Activated gamma-delta T cell treated with anti-CD3 and anti-CD28 coated beads, Interleukin-2, amount 50 U/mL, for 16 hours (primary cell): ENCODE measurements at places on chromosomes 12 and 14.

- no peak for DNase-seq
Measured at GRCh38 chr12:11827091-11828061, 177.9 kb downstream of the ETV6 start.

DNA sequence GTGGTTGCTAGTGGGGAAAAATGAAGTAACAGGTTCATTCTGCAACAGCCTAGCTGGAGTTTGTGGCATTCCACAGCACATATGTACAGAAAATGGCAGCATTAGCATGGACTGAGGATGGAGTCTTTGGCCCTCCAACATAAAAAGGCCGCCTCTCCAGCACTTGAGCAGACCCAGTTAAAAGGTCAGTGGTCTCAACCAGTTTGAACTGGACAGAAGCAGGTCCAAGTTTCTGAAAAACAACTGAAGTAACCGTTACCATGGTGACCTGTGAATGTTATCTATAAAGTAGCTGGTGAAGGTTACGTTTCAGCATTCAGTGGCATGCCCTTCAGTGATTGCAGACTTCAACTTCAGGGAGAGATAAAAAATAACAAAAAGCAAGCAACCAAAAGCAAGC is 34.1 kb upstream of the OR10AD1 start:
- no peak for DNase-seq

- no peak for DNase-seq
Measured at GRCh38 chr14:72855913-72856312, 38.0 kb downstream of the DPF3 start.

DNA sequence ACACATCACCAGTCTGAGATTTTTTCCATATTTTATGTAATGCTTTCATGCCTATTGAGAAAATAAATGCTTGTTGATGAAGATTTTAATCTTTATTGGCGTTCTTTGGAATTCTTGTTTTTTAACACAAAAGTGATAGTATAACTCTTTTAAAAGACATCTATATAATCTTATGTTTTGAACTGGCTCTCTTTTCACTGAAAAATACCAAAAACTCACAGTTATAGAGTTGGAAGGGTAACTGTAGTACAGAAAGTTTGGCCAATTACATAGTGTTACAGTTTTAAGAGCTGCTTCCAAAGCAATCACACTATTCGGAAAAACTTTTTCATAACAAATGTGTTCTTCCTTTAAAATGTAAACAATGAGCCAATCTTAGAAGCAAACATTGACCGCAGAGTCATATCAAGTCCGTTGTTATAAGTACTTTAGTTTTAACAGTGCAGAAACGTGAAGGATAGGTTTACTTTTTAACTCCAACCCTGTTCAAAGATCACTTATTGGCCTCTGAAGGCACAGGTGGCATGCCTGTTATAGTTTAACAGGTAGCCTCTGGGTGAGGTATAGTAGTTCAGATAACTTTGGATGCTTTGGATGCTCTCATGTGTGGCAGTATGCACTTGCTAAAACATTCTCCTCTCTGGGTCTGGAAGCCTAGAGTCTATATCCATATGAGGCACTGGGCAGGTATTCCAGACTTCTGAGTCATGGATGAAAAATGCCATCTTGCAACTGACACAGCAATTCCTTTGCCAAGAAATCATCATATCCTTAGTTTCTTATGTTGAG is 12.1 kb upstream of the NTN4 start:
- DNase-seq: no peak

- DNase-seq: no peak
Measured at GRCh38 chr14:54728700-54729527, 162.0 kb downstream of the SAMD4A start.

DNA sequence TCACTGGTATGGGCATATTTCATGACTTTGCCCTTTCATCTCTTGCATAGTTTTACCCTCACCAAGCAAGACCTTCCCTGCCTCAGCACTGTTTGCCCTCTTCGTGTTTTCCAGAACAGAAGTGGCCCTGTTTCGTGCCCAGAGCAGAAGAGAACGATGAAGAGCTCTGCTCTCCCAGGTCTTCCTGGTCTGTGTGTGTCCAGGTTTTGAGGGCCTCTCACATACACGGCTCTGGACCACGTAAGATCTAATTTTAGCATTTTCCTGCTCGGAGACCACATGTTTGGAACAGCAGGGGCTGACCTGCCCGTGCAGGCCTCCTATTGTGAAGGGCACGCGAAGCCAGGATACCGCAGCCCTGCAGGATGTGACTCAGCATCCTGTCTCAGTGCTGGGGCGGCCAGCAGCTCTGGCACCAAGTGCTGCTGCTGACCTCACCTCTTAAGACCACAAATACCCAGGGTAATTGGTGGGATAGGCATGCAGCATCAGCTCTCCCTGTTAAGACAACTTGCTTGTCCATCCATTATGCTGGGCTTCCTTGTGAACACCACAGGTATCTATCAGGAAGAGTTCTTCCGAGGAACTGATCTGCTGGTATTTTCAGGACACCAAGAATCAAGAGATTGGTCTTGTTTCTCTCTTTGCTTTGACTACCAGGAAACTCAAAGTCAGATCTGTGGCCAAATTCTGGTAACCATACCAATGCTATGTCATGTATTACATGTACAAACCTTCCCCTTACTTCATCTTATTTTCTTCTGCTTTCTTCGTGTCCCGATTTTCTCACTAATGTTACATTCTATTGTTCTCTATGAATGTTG is 19.0 kb downstream of the SSH1 start:
- peak; percentile 63 for DNase-seq

- no peak for DNase-seq
Measured at GRCh38 chr14:55028066-55028465, 1.0 kb downstream of the SOCS4 start.

GRCh38 chr12:75239987-75240386 is 30.3 kb upstream of the KCNC2 start:
- no peak for DNase-seq

- DNase-seq: no peak
Measured at GRCh38 chr12:47750916-47751470, 7.7 kb downstream of the RAPGEF3 start.
